Heart left ventricle (tissue), 16 donors: ENCODE measurements at places on chromosomes 7 and 10. TPM values are rescaled to one million over a fixed set of nuclear protein-coding genes. Genes with fewer than 3 reads are reported as not detected.

SLC39A12 gene
- total RNA-seq: 0.27 TPM

TMEM168 gene
- total RNA-seq: 16.9 TPM

SEMA3A gene
- 1.4 TPM for total RNA-seq

TMEM248 gene
- 45.6 TPM for total RNA-seq

INSYN2A gene
- not detected for total RNA-seq

HMX2 gene
- not detected for total RNA-seq

TRIM50 gene
- total RNA-seq: 0.35 TPM

C10orf90 gene
- not detected for total RNA-seq

TSPAN13 gene
- total RNA-seq: 12.0 TPM

MMD2 gene
- total RNA-seq: not detected

ATP6V0A4 gene
- not detected for total RNA-seq

NANOS1 gene
- total RNA-seq: 10.1 TPM

MYL10 gene
- total RNA-seq: not detected

TMEM184A gene
- 0.42 TPM for total RNA-seq

HECW1 gene
- total RNA-seq: not detected
